ENCODE measurements at places on chromosomes 6 and 20.

DNA sequence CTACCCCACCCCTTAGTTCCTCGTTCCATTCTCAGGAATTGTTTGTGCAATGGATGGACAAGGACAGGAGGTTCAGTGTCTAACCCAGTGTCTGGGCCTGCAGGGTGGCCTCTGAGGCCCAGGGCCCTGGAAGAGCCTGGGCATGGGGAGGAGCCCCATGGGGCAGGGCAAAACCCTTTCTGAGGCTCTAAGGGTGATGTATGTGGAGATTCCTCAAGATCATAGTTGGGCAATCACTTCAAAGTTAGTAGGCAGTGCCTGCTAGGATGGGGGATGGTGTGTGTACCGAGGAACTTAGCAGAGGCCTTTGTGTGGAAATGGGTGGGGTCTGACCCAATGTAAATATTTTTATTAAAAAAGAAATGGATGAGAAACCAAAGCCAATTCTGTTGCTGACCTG lies 6.7 kb upstream of the C2 start:
- no peak overlapping the region for H3K27ac ChIP-seq
- no peak for DNase-seq
- H3K4me3 ChIP-seq: no peak overlapping the region
- H3K36me3 ChIP-seq: no peaks in the 10 kb centered on the region
- H3K27me3 ChIP-seq: peaks cover 2% of the 10 kb centered on the region

GRCh38 chr20:55135923-55136322 lies 660.5 kb downstream of the DOK5 start:
- H3K27ac ChIP-seq: no peak overlapping the region
- no peak for DNase-seq
- H3K27me3 ChIP-seq: peaks cover 10% of the 10 kb centered on the region
- H3K4me3 ChIP-seq: no peak overlapping the region

DNA sequence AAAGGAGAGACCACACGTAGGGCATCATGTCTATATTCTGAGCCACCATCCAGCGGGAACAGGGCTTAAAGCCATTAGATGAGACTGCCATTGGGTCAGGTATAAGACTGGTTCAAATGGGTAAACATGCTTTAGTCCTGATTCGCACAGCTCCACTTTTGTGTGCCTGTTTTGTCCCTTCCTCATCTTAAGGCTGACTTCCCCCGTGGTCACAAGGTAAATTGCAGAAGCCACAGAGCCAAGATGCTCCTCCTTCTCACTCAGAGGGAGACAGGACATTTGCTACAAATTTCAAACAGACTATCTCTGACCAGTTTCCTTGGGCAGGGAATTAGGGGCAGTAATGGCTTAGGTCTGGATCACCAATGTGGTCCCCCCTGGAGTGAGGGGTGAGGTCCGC lies 11.4 kb upstream of the IFNGR1 start:
- H3K4me1 ChIP-seq: peaks cover 8% of the 10 kb centered on the region
- H3K4me3 ChIP-seq: no peak overlapping the region
- no peak for DNase-seq
- no peaks in the 10 kb centered on the region for H3K27me3 ChIP-seq
- no peaks in the 10 kb centered on the region for H3K36me3 ChIP-seq
- H3K27ac ChIP-seq: no peak overlapping the region

DNA sequence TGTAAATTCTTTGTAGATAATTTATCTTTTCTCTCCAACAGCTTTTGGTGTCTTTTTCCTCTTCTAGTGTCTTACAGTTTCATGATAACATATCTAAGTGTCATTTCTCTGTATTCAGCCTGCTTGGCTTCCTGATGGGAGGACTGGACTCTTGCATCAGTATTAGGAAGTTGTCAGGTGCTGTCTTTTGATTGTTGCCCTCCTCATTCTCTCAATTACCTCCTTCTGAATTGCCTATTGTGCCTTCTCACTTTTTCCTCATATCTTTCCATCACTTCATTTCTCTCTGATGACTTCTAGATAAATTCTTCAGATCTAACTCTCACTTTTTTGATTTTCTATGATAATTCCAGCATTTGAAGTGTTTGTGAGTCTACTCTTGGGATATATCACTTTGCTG lies 154.4 kb upstream of the MLIP start:
- no peak overlapping the region for H3K4me3 ChIP-seq
- no peak for DNase-seq
- no peak overlapping the region for H3K27ac ChIP-seq
- no peaks in the 10 kb centered on the region for H3K27me3 ChIP-seq
- H3K36me3 ChIP-seq: no peaks in the 10 kb centered on the region

- H3K27ac ChIP-seq: no peak overlapping the region
- no peak for DNase-seq
- no peaks in the 10 kb centered on the region for H3K4me1 ChIP-seq
Observed at GRCh38 chr20:61845233-61845671, 220.4 kb downstream of the TAF4 start.

- no peak for DNase-seq
- no peak overlapping the region for H3K4me3 ChIP-seq
- no peaks in the 10 kb centered on the region for H3K27me3 ChIP-seq
- H3K27ac ChIP-seq: peak overlapping the region; percentile 74
- peaks cover 26% of the 10 kb centered on the region for H3K36me3 ChIP-seq
Observed at GRCh38 chr20:45038745-45039474, 62.0 kb downstream of the KCNS1 start.

GRCh38 chr6:137261761-137262160 lies 42.6 kb upstream of the IFNGR1 start:
- no peaks in the 10 kb centered on the region for H3K4me1 ChIP-seq
- no peak overlapping the region for H3K27ac ChIP-seq
- H3K27me3 ChIP-seq: no peaks in the 10 kb centered on the region
- H3K36me3 ChIP-seq: peaks cover 3% of the 10 kb centered on the region
- no peak for DNase-seq
- H3K4me3 ChIP-seq: no peak overlapping the region

GRCh38 chr6:135346747-135347146 lies 150.8 kb downstream of the AHI1 start:
- no peaks in the 10 kb centered on the region for H3K36me3 ChIP-seq
- no peaks in the 10 kb centered on the region for H3K4me1 ChIP-seq
- DNase-seq: no peak
- no peak overlapping the region for H3K4me3 ChIP-seq
- no peak overlapping the region for H3K27ac ChIP-seq

DNA sequence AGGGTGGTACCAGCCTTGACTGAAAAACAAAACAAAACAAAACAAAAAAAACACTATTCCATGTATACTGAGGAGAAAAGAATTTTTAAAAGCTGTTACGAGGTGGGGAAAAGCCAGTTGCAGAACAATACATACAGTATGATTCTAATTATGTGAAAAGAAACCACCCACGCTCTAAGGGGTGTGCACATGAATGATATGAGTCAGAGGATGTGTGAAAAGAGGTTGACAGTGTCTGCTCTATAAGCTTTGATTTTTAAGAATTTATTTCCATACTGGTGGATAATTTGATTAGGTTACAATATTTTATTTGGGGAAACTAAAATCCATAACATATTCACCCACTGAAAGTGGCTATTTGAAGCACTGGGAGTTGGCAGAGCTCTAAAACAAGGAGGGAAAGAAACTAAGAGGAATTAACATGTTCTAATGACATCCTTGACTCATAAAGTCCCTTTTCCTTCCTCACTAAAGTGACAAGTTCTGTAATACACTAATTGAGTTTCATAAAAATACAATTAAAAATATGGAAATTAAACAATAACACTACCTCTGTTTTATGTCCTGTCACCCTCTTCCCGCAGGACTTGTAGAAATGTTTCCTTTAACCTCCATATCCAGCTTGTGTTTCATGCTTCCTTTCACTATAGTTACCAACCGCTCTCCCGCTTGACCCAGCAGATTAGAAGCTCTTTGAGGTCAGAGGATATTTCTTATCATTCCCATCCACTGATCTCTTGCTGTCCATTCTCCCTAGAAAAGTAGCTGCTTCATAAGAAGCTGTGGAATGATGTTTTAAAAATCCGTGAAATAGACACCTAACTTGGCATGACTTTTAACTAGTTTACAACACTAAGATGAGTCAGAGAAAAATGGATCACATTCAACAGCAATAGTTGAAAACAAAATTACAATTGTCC lies 118.6 kb upstream of the CCDC28A start:
- H3K4me1 ChIP-seq: peaks cover 29% of the 10 kb centered on the region
- DNase-seq: no peak
- peak overlapping the region; percentile 22 for H3K27ac ChIP-seq
- H3K36me3 ChIP-seq: no peaks in the 10 kb centered on the region

- no peaks in the 10 kb centered on the region for H3K36me3 ChIP-seq
- no peak overlapping the region for H3K4me3 ChIP-seq
- H3K27me3 ChIP-seq: no peaks in the 10 kb centered on the region
- no peaks in the 10 kb centered on the region for H3K4me1 ChIP-seq
- DNase-seq: no peak
Observed at GRCh38 chr20:2335096-2335870, 39.5 kb downstream of the TGM3 start.

DNA sequence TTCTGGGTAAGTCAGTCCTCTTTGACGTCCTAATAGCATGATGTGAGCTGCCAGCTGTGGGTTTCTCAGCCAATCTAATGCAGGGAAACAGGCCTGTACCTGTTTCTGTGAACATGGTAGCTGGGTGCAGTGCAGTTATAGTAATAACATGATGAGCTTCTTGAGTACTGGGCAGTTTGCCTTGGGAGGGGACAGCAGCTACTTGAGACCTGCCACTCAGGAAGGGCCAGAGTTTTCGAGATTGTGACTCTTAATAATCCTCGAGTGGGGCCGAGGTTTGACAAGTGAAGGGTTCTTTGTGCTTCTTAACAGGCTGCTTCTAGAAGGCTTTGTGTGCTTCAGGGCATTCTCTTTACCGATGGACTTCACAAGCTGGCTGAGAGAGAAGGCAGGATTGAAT lies 180.1 kb downstream of the JARID2 start:
- H3K4me1 ChIP-seq: peaks cover 97% of the 10 kb centered on the region
- no peak overlapping the region for H3K4me3 ChIP-seq
- no peak for DNase-seq
- no peaks in the 10 kb centered on the region for H3K36me3 ChIP-seq
- H3K27me3 ChIP-seq: no peaks in the 10 kb centered on the region
- H3K27ac ChIP-seq: peak overlapping the region; percentile 90

GRCh38 chr6:160999516-160999915 lies 7.9 kb downstream of the MAP3K4 start:
- H3K4me3 ChIP-seq: no peak overlapping the region
- peaks cover 36% of the 10 kb centered on the region for H3K4me1 ChIP-seq
- H3K36me3 ChIP-seq: peaks cover 8% of the 10 kb centered on the region
- 0 out of 2 replicates have a peak overlapping the region, but pooled peaks have one; percentile 64 for H3K27ac ChIP-seq

DNA sequence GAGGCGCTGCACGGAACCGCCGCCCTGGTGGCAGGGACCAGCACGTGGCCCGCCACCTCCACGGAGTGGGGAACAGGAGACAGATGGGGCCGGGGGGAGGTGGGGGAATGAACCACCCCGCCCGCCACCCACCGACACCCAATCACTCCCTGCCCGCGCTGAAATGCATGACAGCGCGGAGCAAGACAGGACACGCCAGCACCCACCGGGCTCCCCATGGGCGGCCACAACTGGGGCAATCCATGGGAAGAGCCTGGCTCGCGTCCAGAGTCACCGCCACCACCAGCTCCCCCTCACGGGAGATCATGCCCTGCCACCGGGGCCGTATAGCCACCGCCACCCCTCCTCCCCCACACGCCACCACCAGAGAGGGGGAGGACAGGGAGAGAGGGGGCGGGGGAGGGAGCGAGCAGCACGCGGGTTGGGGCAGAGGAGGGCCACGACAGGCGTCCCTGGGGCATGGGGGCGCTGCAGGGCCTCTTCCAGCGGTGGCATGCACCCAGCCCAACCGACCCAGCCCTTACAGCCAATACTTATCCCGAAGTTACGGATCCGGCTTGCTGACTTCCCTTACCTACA lies 744.3 kb upstream of the DEFB115 start:
- H3K27me3 ChIP-seq: peaks cover 3% of the 10 kb centered on the region
- peaks cover 19% of the 10 kb centered on the region for H3K36me3 ChIP-seq
- no peaks in the 10 kb centered on the region for H3K4me1 ChIP-seq
- H3K4me3 ChIP-seq: no peak overlapping the region

DNA sequence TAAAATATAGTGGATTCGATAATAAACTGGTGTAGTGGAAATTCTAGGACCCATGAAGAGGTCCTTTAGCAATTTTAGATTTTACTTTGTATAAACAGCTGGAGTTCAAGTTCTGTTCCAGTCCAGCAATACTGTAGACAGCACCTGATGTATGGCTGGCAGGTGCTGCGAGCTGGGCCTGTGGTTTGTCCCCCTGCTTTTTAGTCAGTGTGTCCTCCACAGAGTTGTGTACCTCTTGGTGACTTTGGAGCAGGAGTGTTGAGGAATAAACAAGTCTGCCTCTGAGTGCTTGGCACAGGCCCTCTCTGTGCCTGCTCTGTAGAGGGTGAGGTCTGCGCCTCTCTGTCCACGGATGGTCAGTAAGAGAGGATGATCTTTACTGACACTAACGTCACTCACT lies 13.8 kb downstream of the STX16 start:
- no peak overlapping the region for H3K4me3 ChIP-seq
- peaks cover 36% of the 10 kb centered on the region for H3K36me3 ChIP-seq
- peak overlapping the region; percentile 85 for H3K27ac ChIP-seq
- no peaks in the 10 kb centered on the region for H3K27me3 ChIP-seq
- peaks cover 83% of the 10 kb centered on the region for H3K4me1 ChIP-seq

DNA sequence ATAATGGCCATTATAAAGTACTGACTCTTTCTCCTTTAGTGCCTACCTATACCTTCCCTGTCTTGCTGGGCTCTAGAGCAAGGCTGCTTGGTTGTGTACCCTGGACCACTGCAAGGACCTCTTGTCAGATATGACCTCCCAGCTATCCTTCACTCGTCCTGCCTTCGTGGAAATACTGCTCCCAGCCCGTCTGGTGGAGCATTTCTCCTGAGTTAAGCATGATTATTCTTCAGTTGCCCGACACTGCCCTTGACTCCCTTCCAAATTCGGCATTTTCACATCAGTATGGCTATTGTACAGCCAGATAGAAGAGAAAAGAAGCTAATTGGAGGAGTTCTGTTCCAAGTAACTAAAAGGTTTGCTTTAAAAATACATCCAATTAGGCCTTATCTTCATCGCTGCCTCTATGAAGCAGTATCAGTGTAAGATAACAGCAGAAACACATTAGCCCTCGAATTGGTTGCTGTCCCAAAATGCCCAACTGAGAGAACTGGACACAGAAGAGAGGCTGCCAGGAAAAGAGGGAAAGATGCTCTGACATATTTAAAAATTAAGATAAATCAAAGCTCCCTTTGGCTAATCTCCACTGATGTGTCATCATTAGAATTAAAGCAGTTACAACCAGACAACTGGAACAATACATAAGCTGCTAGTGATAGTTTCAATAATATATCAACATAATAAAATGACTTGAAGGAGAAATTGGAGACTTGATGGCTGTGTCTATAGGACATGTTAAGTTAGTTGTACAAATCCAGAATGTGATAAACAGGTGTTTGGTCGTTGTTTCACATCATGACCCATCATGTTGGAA lies 54.4 kb downstream of the OPRM1 start:
- no peak for DNase-seq
- no peak overlapping the region for H3K27ac ChIP-seq
- H3K4me3 ChIP-seq: no peak overlapping the region
- H3K4me1 ChIP-seq: no peaks in the 10 kb centered on the region
- H3K36me3 ChIP-seq: no peaks in the 10 kb centered on the region
- H3K27me3 ChIP-seq: no peaks in the 10 kb centered on the region

- no peak overlapping the region for H3K27ac ChIP-seq
- no peak for DNase-seq
- H3K36me3 ChIP-seq: no peaks in the 10 kb centered on the region
- H3K27me3 ChIP-seq: no peaks in the 10 kb centered on the region
- no peak overlapping the region for H3K4me3 ChIP-seq
- H3K4me1 ChIP-seq: no peaks in the 10 kb centered on the region
Observed at GRCh38 chr20:46260936-46261454, 47.3 kb downstream of the CDH22 start.

- no peak overlapping the region for H3K27ac ChIP-seq
- H3K27me3 ChIP-seq: peaks cover 17% of the 10 kb centered on the region
- no peak for DNase-seq
- H3K36me3 ChIP-seq: no peaks in the 10 kb centered on the region
- H3K4me1 ChIP-seq: peaks cover 20% of the 10 kb centered on the region
Observed at GRCh38 chr6:97438011-97438671, 155.1 kb upstream of the MMS22L start.

All from WTC11 (cell line).